Small intestine (tissue), 16 donors: ENCODE measurements at places on chromosomes 4 and X.

DNA sequence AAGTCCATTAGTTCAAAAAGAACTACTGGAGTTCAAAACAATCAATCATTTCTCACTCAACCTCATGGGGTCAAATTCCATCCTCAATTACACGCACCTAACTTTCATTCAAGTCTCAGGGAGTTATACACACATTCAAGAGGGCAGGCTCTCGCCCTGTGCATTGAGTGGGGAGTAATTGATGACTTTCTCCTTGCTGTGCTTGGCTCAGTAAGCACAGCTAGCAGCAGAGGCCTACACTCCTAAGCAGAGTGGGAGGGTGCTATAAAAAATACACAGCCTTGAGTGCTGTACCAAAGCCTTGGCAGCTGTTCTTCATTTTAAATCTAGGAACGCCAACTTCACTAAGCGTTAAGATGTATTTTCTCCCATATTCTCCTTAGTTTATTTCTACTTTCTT lies 958.3 kb upstream of the ADGRL3 start:
- no peak overlapping the region for H3K27ac ChIP-seq
- H3K4me3 ChIP-seq = no peak overlapping the region
- no peak for DNase-seq
- no peaks in the 10 kb centered on the region for H3K27me3 ChIP-seq

- H3K36me3 ChIP-seq = no peaks in the 10 kb centered on the region
- H3K27me3 ChIP-seq = no peaks in the 10 kb centered on the region
- DNase-seq = no peak
- no peak overlapping the region for H3K4me3 ChIP-seq
These were observed 281.0 kb downstream of the LDB2 start for GRCh38 chr4:16617435-16617834.

DNA sequence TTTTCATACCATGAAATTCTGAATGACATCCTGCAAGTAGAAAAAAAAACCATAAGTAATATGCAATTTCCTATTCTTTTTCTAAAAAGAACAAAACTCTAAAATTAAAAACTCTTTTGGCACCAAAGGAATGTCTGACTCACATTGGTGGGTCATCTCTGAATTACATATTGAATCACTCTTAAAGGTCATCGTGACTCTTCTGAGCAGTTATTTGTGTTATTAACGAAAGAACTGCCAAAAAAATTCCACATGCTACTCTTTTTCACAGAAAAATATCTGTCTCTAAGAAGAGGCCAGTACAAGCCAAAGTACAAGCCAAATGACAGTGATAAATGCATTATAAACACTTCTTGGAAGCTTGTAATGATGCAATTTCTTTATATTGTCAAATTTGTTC lies 282.2 kb downstream of the GUCY2F start:
- H3K27ac ChIP-seq = no peak overlapping the region
- no peaks in the 10 kb centered on the region for H3K36me3 ChIP-seq
- H3K4me1 ChIP-seq = no peaks in the 10 kb centered on the region
- H3K4me3 ChIP-seq = no peak overlapping the region
- no peak for DNase-seq
- no peaks in the 10 kb centered on the region for H3K27me3 ChIP-seq

DNA sequence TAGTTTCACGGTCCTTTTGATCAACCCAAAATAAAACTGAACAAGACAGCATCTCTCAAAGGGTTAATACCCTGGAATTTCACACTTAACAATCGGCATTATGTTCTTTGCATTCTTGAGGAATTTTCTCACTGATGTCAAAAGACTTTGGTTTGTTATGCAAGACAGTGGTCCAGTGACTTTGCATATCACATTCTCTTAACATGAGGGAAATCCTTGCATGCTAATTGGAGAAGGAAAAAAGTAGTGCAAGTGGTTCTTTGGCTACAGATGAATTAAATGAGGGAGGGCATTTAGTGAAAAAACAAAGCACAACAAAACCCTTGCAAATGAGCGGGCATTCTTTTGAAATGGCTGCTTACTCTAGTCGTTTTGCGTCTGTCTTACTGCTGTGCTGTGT lies 105.1 kb upstream of the LIMCH1 start:
- no peaks in the 10 kb centered on the region for H3K36me3 ChIP-seq
- no peaks in the 10 kb centered on the region for H3K4me1 ChIP-seq
- no peak overlapping the region for H3K27ac ChIP-seq
- DNase-seq = no peak
- H3K4me3 ChIP-seq = no peak overlapping the region
- no peaks in the 10 kb centered on the region for H3K27me3 ChIP-seq

- DNase-seq = no peak
- H3K4me1 ChIP-seq = no peaks in the 10 kb centered on the region
- H3K27ac ChIP-seq = no peak overlapping the region
- H3K36me3 ChIP-seq = no peaks in the 10 kb centered on the region
- no peaks in the 10 kb centered on the region for H3K27me3 ChIP-seq
These were observed 65.7 kb upstream of the NDST3 start for GRCh38 chr4:117968606-117969005.

DNA sequence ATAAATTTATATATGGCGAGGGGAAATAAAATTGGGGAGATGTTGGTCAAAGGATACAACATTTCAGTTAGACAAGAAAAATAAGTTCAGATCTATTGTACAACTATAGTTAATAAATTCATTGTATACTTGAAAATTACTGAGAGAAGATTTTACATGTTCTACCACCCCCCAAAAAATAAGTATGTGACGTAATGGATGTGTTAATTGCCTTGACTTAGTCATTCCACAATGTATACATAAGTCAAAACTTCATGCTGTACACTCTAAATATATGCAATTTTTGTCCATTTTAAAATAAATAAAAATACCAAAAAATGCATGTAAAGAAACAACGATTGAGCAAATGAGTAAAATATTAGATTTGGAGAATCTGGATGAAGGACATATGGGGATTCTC lies 1.8 kb downstream of the USP11 start:
- H3K27ac ChIP-seq = no peak overlapping the region
- no peaks in the 10 kb centered on the region for H3K27me3 ChIP-seq
- no peak for DNase-seq

DNA sequence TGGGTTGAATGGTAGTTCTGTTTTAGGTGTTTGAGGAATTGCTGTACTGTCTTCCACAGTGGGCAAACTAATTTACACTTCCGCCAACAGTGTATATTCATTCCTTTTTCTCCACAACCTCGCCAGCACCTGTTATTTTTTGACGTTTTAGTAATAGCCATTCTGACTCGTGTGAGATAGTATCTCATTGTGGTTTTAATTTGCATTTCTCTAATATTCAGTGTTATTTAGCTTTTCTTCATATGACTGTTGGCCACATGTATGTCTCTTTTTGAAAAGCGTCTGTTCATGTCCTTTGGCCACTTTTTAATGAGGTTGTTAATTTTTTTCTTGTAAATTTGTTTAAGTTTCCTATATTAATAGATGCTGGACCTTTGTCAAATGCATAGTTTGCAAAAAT lies 26.9 kb upstream of the WDR17 start:
- H3K36me3 ChIP-seq = no peaks in the 10 kb centered on the region
- no peaks in the 10 kb centered on the region for H3K4me1 ChIP-seq
- no peak overlapping the region for H3K27ac ChIP-seq
- no peak for DNase-seq
- H3K27me3 ChIP-seq = no peaks in the 10 kb centered on the region
- no peak overlapping the region for H3K4me3 ChIP-seq

GRCh38 chr4:151876381-151876988 lies 115.7 kb upstream of the GATB start:
- H3K4me3 ChIP-seq = no peak overlapping the region
- no peak for DNase-seq
- no peaks in the 10 kb centered on the region for H3K36me3 ChIP-seq
- no peak overlapping the region for H3K27ac ChIP-seq
- H3K27me3 ChIP-seq = peaks cover 3% of the 10 kb centered on the region
- no peaks in the 10 kb centered on the region for H3K4me1 ChIP-seq

GRCh38 chr4:76955182-76955581 lies 5.6 kb downstream of the SEPTIN11 start:
- DNase-seq = no peak
- H3K27me3 ChIP-seq = no peaks in the 10 kb centered on the region
- H3K36me3 ChIP-seq = peaks cover 3% of the 10 kb centered on the region
- H3K4me3 ChIP-seq = no peak overlapping the region

- no peaks in the 10 kb centered on the region for H3K4me1 ChIP-seq
- no peak overlapping the region for H3K4me3 ChIP-seq
- DNase-seq = no peak
- no peaks in the 10 kb centered on the region for H3K27me3 ChIP-seq
- no peaks in the 10 kb centered on the region for H3K36me3 ChIP-seq
These were observed 25.1 kb downstream of the SLIT2 start for GRCh38 chr4:20276848-20277247.

DNA sequence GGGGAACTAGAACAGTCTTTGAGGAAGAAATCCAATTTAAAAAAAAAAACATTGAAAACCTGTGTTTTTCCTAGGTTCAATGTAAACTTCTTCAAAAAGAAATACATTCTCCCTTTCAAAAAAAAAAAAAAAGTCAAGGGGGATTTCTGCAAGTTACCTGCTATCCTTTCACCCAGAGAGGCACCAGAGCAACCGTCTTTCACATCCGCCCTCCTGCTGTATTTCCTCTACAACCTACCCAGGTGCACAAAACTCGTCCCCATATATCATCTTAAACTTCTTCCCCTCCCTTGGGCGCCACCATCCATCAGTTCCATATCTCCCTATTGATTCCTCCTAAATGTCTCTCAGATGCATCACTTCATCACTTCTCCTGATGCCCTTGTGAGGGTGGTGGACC lies 74.5 kb downstream of the NR3C2 start:
- no peak for DNase-seq
- H3K27ac ChIP-seq = no peak overlapping the region
- H3K4me1 ChIP-seq = no peaks in the 10 kb centered on the region
- no peak overlapping the region for H3K4me3 ChIP-seq

DNA sequence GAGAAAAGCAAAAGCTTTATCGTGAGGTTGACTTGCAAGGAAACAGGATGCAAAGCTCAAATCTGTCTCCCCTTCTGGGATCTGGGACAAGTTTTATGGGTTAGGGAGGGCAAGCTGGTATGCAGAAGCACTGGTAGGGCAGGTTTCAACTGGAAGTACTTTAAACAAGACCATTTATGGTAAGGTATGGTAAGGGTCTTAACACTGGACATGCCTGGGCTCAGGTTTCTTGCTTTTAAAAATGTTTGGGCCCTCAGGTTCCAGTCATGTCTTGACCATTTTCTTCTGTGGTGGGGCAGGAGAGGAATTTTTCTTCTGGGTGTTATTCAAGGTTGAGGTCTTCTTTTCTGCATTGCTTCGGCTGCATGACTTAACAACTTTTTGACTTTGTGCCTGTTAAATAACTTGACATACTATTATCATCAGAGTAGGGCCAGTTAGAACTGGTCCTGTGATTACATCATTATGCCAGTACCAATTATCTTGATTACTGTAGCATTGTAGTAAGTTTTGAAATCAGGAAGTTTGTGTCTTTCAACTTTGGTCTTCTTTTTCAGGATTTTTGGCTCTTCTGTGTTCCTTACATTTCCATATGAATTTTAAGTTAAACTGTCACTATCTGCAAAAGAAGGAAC lies 33.7 kb downstream of the CD38 start:
- no peaks in the 10 kb centered on the region for H3K36me3 ChIP-seq
- no peak for DNase-seq
- no peaks in the 10 kb centered on the region for H3K4me1 ChIP-seq
- no peaks in the 10 kb centered on the region for H3K27me3 ChIP-seq
- no peak overlapping the region for H3K4me3 ChIP-seq

- no peak overlapping the region for H3K4me3 ChIP-seq
- no peak overlapping the region for H3K27ac ChIP-seq
- H3K36me3 ChIP-seq = no peaks in the 10 kb centered on the region
These were observed 20.5 kb downstream of the PAGE2 start for GRCh38 chrX:55109306-55109705.

DNA sequence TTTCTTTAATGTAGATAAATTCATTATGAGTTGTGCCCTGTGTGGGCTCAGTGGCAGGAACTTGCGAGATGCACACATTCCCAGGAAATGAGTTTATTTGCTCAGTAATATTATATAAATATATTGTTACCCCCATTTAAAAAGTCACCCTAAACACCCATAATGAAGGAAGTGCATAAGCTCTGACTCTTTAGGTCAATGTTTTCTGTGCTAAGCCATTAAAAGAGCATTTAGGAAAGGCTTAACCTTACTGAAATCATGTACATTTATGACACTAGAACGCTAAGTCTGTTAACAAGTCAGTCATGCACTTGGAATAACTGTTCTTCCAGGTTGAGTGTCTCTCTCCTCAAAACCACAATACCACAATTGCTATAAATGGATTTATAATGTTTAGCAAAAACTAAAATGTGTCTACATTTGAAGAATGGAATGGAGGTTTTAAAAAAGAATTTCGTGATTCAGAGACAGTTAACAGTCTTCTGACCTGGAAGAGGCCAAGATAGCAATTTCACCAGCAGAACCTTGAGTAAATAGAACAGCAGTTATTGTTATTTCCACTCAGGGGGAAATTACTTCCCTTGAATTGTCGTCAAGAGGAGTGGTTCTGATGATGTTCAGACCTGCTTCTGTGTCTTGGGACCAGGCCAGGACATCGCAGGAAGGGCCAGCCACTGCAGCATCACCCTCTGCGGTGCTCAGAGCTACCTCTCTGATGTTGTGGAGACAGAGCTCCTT lies 91.1 kb upstream of the VEGFC start:
- H3K36me3 ChIP-seq = no peaks in the 10 kb centered on the region
- no peak overlapping the region for H3K4me3 ChIP-seq
- H3K4me1 ChIP-seq = no peaks in the 10 kb centered on the region
- H3K27me3 ChIP-seq = no peaks in the 10 kb centered on the region
- DNase-seq = no peak

DNA sequence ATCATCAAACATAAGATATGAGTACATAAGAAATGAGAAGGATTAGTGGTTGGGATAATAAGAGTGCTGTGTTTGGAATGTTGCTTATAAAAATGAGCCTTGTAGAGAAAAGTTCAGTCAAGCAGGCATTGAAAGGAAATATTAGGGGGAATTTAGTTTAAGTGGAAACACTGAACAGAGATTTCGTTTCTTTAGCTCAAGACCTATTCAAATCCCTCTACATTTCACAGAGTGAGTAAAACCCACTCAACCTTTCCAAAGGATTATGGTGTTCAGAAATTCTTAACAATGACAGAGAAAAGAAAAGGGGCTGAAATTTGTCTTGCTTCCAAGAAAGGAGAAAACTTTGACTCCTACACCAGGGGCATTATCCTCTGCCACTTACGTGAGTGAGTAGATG lies 1072.4 kb upstream of the LCORL start:
- no peaks in the 10 kb centered on the region for H3K4me1 ChIP-seq
- DNase-seq = no peak
- H3K27me3 ChIP-seq = no peaks in the 10 kb centered on the region
- no peak overlapping the region for H3K27ac ChIP-seq

- no peak overlapping the region for H3K4me3 ChIP-seq
- H3K27ac ChIP-seq = no peak overlapping the region
- H3K4me1 ChIP-seq = no peaks in the 10 kb centered on the region
- no peak for DNase-seq
These were observed 48.2 kb downstream of the EVC2 start for GRCh38 chr4:5660185-5660584.

- no peaks in the 10 kb centered on the region for H3K27me3 ChIP-seq
- no peaks in the 10 kb centered on the region for H3K4me1 ChIP-seq
- no peak overlapping the region for H3K4me3 ChIP-seq
- H3K27ac ChIP-seq = no peak overlapping the region
These were observed 53.3 kb downstream of the FBXL5 start for GRCh38 chr4:15601862-15602261.
